ENCODE measurements at places on chromosomes 12 and 14.

DNA sequence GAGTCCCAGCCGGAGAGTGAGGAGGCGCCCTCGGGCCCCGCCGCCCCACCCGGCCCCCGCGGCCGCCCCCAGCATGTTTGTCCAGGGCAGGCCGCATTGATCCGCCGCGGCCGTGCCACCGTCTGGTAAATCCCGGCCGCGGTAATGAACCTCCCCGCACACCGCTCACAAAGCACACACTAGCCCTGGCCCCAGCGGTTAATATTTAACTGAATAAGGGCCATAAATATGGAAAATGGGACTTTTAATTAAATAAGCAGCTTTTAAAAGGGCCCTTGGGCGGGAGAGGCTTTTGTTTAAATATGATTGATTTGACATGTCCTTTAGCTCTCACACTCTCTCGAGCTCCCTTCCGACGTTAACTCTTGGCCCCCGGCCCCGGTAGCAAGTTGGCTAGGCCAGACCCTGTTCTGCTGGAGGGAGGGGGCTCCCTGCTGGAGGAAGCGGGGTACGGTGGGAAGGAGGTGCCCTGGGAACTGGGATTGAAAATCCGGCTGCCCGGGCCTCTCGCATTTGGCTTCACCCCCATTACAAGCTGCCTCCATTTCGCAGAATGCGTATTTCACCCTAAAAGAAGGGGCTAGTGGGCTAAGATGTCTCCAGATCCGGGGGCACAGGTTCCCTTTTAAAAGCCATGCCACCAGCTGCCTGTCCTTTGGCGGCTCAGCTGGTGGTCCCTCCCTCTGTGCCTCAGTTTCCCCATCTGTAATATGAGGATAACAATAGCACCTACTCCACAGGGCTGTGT, 199.8 kb downstream of the RBM19 start:
- DNase-seq: no peak

DNA sequence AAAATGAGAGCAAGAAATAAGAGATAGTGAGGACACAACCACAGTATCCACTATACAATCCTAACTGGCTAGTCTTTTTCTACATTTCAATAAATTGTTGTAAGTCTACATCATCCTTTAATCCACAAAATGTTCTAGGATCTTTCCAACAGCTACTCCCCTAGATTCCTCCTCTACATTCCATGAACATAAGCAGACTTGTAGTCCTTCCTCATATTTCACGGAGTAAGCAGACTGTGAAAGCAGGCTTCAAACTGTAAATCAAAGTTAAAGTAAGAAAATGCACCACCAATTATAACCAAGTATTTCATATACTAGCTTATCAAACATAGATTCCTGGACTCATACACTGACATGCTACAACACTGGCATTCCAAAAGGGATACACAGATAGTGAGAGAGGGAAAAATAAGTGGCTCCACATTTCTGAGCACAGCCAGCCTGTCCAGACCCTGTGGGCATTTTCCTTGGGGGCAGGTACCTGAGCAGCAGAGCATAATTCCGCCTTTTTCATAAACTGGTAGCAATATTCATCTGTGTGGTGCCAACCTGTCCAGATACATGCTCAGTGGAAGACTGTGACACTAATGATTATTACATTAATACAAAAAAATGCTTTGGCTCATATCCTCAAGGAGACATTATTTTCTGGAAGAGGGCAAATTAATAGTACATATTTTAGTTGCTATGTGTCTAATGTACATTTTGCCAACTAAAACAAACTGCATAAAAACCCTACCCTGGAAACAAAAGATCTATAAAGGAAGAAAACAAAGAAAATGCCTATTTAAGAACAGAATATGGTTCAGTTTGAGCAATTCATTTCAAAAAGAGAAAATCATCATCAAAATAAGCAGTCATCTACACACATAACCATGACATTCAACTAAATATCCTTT, 113.3 kb upstream of the FSCB start:
- DNase-seq: no peak

DNA sequence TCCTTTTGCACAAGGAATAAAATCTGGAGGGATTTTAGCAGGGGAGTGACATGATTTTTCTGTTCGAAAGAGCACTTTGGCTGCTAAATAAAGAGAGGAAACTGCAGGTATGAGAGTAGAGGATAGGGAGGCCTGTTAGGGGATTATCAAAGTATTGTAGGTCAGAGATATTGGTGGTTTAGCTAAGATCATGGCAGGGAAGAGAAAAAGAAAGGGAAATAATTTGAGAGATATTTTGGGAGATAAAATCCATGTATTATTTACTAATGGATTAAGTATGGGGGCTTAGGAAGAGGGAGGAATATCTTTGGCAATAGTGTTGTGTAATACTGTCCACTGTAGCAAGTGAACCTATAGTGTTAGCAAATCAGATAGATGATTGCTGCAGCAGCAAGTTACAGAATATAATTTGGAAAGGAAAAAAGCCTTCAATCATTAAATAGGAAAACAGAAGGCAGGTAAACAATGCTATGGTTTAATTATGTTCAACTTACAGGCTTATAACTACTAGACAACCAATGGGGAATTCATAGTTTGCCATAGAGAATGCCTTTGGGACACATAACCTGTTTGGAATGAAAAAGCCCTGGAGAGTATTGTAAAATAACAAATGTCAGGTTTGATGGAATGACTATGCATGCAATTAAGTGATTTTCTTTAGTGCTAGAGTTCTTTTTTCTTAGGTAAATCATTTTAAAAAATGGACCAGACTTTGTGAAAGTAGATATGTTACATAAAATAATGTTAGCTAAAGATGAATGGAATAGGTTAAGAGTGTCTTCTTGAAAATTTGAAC, 50.5 kb downstream of the ADIPOR2 start:
- DNase-seq: peak; percentile 17

- DNase-seq: no peak
Measured at GRCh38 chr14:49778421-49778820, 10.5 kb downstream of the KLHDC2 start.

DNA sequence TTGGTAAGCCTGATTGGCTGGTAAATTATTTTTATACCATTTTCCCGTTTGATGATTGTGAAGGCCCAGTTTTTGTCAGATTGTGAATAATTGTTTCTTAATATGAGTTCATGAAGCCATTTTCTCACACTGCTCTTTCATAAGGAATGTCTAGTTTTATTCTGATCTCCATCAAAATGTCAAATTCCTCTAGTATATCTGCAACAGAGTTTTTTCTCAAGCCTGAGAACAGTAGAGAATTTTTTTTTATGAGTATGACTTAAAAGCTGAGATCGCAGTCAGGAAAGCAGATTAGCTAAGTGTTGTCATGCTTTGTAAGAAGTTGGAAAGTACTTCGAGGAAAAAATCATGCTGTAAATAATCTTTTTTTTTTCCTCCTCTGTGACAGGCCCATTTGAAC, 484.9 kb upstream of the ATP2B1 start:
- DNase-seq: no peak

GRCh38 chr14:103734081-103734888, 18.7 kb downstream of the ZFYVE21 start:
- no peak for DNase-seq

- no peak for DNase-seq
Measured at GRCh38 chr14:87497301-87497700, 495.7 kb downstream of the GALC start.

GRCh38 chr14:74618078-74618952, 6.3 kb upstream of the LTBP2 start:
- DNase-seq: peak; percentile 80

- DNase-seq: no peak
Measured at GRCh38 chr14:35416108-35416750, 11.7 kb upstream of the NFKBIA start.

GRCh38 chr12:30045171-30045570, 261.4 kb upstream of the TMTC1 start:
- no peak for DNase-seq

- DNase-seq: no peak
Measured at GRCh38 chr12:46458500-46459102, 86.0 kb upstream of the SLC38A2 start.

DNA sequence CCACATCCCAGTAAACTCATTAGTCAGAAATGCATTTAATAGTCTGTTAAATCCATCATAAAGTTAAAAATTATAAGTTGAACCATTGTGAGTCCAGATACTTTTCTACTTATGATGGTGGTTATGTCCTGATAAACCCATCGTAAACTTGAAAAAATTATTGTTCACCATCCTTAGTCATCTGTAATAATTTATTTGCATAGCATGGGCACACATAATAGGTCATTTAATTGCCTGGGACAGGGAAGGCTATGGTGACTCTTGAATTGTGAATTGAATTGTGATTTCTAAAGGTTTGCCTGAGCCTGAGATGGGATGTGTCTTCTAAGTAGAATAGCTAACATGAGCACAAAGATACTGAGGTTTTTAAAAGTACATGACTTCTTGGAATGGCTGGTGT, 21.5 kb downstream of the ZDHHC17 start:
- no peak for DNase-seq

GRCh38 chr12:26374934-26375680, 179.7 kb downstream of the SSPN start:
- DNase-seq: no peak

DNA sequence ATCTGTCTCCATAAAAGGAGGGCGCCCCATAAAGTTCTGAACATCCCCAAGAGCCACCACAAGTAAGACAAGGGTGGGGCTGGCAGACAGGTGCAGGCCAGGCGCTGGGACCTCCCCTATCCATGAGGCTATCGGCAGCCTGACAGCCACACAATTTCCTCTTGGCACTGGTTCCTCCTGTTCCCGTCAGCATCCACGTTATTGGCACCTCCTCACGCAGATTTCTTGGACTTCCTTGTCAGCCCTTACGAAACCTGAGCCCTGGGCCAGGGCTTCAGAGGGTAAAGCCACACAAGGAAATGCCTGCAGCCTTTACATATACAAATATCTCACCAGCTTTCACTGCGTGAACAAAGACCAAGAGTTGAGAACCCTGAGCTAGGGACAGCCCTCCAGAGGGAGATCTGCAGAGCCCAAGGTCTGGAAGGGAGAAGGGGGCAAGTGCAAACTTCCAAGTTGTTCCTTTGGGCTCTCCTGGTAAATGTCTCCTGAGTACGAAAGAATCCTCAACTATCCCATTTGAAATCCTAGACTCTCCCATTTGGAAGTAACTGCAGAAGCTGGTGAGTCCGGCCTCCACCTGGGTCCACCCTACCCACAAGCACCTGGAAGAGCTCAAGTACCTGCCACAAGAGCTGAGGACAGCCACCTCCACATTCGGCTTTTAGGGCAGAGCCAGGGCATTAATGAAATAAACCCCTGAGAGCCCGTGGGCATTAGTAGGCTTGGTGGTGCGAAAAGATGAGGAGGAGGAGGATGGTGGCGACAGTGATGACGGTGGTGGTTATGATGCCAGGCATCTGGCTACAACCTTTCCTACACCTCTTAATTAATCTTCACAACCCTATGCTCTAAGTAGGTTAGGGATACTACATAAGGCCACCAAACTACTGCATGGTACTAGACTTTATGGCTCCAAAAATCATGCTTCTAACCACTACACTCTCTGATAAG, 5.5 kb upstream of the TC2N start:
- peak; percentile 73 for DNase-seq

- DNase-seq: no peak
Measured at GRCh38 chr12:106584104-106585064, 1.6 kb downstream of the RFX4 start.

GRCh38 chr12:105523164-105524057, 192.9 kb downstream of the C12orf75 start:
- DNase-seq: no peak

DNA sequence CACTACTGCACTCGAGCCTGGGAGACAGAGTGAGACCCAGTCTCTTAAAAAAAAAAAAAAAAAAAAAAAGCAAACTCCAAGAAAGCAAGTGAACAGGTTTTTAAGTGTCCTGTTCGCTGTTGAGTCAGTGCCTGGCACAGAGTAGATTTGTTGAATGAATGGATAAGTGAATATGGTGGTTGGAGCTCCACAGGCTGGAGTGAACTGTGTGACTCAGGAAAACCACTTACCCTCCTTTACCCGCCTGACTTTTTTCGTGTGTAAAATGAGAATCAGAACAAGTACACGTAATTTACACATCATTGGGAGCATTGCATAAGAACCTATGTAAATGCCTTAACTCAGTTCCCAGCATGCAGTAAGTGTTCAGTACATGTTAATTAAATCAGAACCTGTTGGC, 24.0 kb upstream of the ESRRB start:
- DNase-seq: no peak

- DNase-seq: peak; percentile 76
Measured at GRCh38 chr12:108361606-108362005, 22.5 kb upstream of the CMKLR1 start.

- no peak for DNase-seq
Measured at GRCh38 chr12:114726092-114726710, 42.2 kb upstream of the TBX3 start.

GRCh38 chr12:29216266-29216665, 67.2 kb downstream of the FAR2 start:
- peak; percentile 51 for DNase-seq

- peak; percentile 87 for DNase-seq
Measured at GRCh38 chr12:40216516-40217288, 8.1 kb upstream of the LRRK2 start.

- no peak for DNase-seq
Measured at GRCh38 chr14:93304771-93305170, 28.1 kb downstream of the BTBD7 start.

- peak; percentile 40 for DNase-seq
Measured at GRCh38 chr14:31934767-31935266, 142.3 kb upstream of the ARHGAP5 start.

- DNase-seq: no peak
Measured at GRCh38 chr12:15897433-15897832, 13.7 kb upstream of the DERA start.

GRCh38 chr12:6375269-6376078, at the start of gene SCNN1A:
SCNN1A (minus strand) TSS chr12:6375563; CDS start chr12:6374783, 780 bp downstream.
- DNase-seq: no peak

DNA sequence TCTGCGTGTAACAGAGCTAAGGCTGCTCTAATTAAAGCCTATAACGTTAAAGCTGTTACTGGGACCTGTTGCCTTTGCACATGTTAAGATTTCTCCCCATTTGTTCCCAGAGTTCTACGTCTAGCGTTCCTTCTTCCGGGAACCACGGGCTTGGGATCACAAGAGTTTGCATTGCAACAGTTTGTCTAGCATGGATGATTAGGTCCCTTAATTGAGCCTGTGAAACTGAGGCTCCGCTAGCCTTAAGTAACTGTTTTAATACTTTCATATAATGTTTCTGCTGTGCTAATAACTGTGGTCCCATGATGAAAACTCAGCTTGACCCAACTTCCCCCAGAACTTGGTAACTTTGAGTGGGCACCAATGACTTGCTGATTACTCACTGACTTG, 16.7 kb upstream of the LYZ start:
- DNase-seq: no peak

GRCh38 chr12:124454735-124455134, 112.7 kb downstream of the NCOR2 start:
- no peak for DNase-seq

GRCh38 chr12:105622846-105623736, 292.6 kb downstream of the C12orf75 start:
- no peak for DNase-seq

- no peak for DNase-seq
Measured at GRCh38 chr14:50978888-50979287, 34.6 kb upstream of the PYGL start.

DNA sequence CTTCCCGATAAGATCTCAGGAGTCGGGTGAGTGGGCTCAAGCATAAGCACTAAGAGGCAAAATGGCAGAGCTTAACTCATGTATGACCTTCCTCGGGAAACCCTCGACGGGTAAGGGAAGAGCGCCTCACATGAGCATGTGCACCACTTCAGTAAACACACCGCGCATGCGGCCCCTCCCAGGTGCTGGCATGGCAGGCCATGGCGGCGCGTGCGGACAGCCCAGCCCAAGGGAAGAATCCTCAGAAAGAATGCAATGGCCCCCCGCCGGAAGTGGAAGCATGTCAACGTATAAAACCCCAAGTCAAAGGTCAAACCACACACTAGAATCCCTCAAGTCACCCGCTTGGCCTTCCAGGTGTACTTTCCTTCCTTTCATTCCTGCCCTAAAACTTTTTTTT, 6.6 kb upstream of the TNFAIP2 start:
- DNase-seq: no peak

All from NB4 (cell line).